HuH-7.5 (cell line): ENCODE measurements at places on chromosomes 13 and 19.

DNA sequence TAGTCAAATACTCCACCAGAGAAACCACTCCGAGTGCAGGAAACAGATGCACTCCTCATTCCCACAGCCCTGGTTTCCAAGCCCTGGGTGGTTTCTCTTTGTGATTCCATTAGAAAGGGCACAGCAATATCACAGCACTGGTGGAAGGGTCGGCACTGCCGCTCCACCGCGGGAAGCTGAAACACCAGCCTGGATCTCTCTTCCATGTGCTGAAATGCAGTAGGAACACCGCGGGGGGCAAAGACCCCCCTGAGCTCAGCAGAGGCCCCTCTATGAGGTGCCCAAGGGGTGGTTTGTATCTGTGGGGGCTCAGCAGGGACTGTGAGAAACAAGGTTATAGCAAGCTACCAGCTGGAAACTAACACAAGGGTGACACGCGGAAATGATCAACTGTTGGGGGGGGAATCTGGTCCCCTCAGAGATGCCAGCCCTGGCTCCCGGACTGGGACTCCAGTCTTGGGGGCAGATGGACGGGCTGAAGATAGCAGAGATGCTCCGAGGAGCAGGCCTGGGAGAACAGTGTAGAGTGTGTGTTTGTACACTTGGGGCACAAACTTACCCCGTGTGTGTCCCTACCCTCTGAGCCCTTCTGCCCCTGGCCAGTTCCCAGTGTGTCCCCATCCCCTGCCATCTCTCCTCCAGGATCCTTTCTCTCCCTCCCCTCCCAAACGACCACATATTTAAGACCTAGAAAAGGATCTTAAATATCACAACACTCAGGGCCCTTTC, 1.8 kb downstream of the ZFR2 start:
- DNase-seq = no peak

DNA sequence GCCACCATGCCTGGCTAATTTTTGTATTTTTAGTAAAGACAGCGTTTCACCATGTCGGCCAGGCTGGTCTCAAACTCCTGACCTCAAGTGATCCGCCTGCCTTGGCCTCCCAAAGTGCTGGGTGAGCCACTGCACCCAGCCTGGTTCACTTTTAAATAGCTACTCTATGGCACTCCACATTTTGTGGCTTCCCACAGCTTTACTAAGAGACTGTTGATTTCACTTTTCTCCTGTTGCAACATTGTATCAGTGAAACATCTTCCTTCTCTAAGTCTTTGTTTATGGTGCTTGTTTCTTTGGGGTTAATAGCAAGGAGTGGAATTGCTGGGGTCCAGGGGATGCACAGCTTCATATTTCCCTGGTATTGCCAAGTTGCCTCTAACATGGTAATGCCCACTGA, 12.3 kb downstream of the TMEM38A start:
- DNase-seq = no peak

DNA sequence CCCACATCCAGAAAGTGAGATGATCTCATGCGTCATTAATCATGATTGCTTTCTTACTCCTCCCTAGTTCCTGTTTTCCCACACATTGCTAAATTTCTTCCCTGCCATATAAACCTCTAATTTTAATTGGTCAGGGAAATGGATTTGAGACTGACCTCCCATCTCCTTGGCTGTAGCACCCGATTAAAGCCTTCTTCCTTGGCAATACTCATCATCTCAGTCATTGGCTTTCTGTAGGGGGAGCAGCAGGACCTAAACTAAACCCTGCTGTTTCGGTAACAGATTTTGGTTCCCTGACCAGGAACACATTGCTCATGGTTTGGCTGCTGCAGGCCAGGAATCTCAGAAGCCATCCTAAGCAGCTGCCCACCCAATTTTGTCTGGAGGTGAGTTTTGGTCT, 61.7 kb downstream of the SPRYD7 start:
- DNase-seq = no peak

DNA sequence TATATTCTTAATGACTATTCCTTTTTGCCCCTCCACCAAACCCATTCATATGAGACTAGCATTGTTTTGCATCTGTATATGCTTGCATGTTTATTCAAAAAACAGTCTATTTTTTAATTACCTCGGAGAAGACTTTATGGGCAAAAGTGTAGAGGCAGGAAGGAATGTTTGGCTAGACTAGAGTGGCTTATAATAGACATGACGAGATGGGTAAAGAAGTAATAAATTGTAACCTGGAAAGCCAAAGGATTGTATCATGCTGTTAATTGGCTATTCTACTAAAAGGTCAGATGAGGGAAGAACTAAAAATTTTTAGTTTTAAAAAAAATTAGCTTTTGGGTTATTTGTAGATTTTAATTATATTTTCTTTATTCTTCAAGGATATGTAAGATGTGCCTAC, 91.1 kb downstream of the FNDC3A start:
- DNase-seq = no peak

DNA sequence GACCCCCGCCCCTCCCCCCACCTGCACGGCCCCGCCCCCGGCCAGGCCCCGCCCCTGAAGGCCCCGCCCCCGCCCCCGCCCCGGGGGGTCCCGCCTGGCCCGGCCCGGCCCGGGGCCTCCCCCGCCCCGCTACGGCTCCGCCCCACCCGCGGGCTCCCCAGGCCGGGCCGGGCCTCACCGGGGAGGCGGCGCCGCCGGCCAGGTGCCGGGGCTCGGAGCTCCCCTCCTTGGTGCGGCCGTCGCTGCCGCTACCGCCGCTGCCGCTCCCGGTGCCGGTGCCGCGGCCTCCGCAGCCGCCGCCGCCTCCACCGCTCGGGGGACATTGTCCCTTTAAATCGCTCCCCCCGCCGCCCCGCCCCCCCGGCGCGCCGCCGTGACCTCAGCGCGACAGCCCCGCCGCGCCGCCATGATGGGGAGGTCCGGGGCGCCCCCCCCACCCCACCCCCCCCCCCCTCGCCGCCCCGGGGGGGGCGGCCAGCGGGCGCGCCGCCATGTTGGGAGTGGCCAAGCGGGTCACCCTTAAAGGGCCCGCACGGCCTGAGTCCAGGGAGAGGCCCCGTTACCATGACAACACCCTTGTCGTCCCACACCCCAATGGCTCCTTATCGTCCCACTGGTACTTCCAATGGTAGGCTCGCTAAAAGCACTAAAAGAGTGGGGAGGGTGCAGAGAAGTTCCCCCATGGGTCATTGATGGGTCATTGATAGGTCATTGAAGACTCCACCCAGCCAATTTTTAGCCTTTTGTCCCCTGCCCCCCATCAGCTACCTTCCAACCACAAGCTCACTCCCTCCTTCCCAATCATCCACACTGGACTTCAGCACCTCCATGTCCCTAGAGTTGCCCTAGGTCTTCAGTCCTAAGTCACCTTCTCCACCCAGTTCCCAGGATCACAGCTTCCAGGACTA, at the start of gene WIZ:
TSS of gene WIZ (minus strand) at position 337 of the 908 bp plus-strand sequence. CDS start 1,649 bp downstream, outside the sequence.
- DNase-seq = peak; percentile 94

DNA sequence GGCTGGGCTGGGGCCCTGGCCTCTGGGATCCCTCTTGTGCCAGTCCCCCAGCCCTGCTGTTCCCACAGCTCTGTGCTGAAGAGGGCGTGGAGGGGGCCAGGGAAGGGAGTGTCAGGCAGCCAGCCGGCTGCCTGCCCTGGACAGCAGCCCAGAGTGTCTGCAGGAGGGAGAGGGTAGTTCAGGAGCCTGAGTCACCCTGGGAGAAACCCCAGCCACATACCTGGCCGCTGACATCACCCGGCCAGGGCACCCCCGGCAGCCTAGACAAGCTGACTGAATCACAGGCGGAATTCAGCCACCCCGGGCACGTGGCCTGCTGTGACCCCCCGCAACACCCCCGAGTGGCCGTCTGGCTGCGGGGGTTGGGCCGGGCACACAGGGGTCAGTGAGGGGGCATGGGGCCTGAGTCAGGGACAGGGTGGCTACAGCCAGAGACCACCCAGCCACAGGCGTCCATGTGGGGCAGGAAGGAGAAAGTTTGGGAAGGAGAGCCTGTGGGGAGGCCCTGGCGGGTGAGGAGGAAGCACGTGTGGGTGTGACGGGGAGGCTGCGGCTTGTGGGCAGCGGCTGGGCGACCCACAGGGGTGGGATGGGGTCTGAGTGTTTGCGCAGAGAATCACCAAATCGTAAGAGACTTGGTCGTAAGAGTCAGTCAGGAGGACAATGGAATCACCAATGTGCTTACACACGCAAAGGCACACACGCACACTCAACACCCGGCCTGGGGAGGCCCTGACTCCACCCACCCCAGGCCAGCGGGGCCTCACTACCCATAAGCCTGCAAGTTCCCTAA, 11.9 kb upstream of the FOSB start:
- peak; percentile 92 for DNase-seq

DNA sequence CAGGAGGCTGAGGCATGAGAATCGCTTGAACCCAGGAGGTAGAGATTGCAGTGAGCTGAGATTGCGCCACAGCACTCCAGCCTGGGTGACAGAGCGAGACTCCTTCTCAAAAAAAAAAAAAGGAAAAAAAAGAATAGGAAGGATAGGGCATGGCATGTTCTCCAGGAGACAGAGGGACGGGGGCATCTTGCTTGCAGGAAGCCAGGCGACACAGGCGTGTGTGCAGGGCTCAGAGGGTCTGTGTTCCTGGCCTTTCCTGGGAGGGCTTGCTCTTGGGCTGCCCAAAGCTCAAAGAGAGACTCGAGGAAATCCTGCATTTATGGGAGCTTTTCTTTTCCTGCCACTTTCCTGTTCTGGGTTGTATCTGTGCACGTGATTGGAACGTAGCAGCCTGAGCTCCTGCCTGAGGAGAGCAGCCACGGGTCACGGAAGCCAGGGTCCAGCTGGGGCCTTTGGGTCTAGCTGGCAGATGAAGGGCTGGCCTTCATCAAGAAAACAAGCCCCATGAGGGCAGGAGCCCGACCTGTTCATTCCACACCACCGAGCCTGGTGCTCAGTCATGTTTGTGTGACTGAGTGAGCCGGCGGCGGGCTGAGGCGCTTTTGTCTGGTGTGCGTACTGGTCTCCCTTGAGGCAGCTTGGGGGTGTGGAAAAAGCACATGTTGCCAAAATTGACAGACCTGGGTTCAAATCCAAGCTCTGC, 44.5 kb downstream of the CAPN12 start:
- DNase-seq = no peak

- DNase-seq = no peak
Measured at GRCh38 chr13:100175078-100175802, 86.3 kb downstream of the PCCA start.

DNA sequence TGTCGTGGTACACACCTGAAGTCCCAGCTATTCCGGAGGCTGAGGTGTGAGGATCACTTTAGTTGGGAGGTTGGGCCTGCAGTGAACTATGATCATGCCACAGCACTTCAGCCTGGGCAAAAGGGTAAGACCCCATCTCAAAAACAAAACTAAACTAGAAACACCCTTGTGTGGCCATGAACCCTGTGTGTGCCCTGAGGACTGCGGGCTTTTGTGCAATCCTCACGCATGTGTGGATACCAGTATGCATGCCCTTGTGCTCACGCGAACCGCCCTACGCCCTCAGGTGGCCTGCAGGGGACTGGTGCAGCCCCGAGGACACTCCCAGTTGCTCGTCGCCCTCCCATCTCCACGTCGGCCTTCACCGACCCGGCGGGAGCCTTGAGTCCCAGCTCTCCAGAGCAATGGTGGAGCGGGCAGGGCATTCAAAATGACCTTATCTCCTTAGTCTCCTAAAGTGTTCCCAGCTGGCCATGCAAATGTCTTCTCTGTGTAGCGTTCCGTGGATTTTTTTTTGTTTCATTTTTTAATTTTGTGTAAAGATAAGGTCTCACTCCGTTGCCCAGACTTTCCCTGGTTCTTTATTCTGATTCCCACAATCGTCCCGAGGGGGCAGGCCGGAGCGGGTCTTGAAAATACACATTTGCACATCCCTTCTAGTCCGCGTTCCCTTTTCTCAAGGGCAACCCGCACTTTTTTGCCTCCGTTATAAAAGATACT, 868 bp upstream of the EGLN2 start:
- peak; percentile 98 for DNase-seq

- DNase-seq = no peak
Measured at GRCh38 chr13:40271271-40271885, 395.1 kb downstream of the FOXO1 start.

- DNase-seq = no peak
Measured at GRCh38 chr19:2423071-2423914, 4.1 kb downstream of the TIMM13 start.

DNA sequence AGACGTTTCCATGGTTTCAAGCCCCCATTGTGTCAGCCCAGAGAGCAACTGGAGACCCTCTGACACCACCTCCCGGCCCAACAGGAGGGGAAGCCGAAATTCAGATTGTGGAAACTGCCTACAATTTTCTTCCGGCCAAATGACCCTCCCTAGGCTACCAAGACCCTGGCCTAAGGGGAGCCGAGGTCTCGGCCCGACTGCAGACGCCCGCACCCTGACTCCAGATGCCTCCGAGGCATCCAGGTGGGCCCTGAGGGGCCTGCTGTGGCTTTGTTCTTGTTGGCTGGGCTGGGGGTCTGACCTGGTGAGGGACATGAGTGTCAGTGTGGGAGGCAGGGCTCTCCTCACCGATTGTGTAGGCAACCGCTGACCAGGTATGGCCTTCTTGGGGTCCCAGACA, 9.6 kb downstream of the MEX3D start:
- DNase-seq = no peak

GRCh38 chr13:23912469-23912868, 15.2 kb upstream of the C1QTNF9B start:
- DNase-seq = no peak

DNA sequence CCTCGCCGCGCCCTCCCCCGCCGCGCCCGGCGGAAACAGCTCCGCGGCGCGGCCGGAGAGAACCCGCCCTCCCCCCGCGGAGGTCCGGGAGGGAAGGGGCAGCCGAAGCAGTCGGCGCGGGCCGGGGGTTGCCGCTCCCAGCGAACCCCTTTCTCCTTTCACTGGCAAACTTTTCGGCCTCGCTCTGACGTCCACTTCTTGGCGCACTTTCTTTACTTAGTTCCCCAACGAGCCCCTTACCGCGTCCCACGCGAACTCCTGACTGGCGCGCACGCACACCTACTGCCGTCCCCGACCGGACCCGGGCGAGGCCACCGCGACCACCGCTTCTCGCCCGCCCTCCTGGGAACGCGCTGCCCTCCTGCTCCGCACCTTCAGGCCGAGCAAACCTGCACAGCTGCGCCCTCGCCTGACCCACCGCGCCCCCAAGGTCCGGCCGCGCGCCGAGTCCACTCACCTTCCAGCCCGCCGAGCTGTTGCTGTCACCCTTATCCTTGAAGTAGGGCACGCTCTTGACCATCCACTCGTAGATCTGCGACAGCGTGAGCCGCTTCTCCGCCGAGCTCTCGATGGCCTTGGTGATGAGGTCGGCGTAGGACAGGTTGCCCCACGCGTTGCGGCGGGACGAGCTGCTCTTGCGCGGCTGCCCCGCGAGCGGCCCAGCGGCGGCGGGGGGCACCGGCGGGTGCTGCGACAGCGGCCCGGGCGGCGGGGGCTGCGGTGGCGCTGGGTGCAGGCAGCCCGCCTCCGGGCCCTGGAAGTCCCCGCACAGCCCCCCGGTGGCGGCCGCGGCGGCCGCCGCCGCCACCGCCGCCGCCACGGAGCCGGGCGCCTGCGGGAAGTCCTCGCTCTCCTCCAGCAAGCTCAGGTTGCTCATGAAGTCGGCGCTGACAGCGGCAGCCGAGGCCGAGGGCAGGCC, 1.1 kb downstream of the FOXO1 start:
- peak; percentile 49 for DNase-seq

GRCh38 chr19:11053817-11054195, 35.5 kb upstream of the LDLR start:
- DNase-seq = no peak
